Dorsolateral prefrontal cortex (tissue), 122 donors: ENCODE measurements at places on chromosomes 16 and 17.

DNA sequence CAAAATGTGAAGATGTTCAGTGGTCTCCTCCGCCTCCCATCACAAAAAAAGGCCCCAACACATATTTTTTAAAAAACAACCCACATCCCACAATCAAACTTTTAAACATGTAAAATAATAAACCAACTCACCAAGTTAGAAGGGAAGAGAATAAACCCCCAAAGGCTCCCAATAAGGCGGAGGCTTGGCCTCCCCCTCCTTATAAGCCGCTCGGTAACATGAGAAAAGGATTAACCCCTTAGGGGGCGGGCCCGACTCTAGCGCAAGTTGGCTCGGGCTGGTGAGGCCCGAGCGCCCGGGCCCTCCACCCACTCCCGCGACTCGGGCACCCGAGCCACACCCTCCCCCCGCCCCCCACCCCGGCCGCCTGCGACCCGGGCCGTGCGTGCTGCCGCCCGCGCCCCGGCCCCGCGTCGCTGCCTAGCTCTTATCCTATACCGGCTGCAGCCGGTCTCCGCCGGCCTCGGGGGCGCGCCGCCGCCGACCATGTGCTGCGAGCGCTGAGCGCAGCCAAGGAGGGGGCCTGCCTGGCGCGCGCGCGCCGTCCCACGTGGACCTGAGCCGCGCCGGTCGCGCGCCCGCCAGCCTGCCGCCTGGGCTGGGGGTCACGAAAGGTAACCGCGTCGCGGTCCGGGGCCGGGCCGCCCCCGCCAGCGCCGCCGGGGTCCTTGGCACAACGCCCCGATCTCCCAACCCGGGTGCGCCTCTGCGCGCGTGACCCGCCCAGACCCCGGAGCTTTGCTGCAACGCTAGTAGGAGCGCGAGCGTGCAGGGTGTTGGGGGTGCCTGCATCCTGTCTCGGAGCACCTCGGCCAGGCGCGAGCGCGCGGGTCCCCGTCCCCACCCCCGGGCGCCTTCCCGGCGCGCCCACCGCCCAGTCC is at the start of the genes ARSG and SLC16A6:
ARSG (plus strand) TSS at position 541 of the 881 bp plus-strand sequence. CDS start 15,999 bp downstream, outside the sequence.
SLC16A6 (minus strand) TSS at position 173 of the 881 bp plus-strand sequence. CDS start 12,807 bp downstream, outside the sequence.
- DNase-seq, result peak; percentile 57

DNA sequence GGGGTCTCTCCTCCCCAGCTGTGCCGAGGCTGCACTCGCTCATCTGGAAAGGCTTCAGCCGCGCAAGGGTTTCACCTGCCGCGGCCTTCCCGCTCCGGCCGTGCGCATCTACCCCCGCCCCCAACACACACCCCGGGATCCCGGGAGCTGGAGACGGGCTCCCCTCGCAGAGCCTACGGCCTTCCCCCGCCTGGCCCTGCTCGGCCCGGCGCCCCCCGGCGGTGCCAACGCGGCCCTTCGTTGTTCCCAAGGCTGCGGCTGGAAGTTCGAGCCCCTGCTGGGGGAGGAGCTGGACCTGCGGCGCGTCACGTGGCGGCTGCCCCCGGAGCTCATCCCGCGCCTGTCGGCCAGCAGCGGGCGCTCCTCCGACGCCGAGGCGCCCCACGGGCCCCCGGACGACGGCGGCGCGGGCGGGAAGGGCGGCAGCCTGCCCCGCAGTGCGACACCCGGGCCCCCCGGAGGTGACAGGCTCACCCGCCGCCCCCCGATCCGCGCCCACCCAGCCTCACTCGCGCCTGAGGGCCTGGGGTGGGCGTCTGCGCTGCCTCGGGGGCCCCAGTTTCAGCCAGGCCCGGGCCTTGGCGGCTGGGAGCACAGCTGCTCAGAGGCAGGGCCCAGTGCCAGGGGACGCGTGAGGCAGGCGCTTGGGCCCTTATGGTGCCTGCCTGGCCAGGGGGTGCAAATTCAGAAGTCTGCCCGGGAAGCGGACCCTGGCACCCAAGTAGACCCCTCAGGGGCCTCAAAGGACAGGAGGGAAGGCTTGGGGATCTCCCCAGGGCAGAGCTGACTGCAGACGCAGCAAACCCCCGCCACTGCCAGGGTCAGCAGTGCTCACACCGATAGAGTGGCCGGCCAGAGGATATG is 11.2 kb downstream of the GALK1 start:
- DNase-seq, result peak; percentile 70

GRCh38 chr17:32936186-32936893 is 8.4 kb downstream of the TMEM98 start:
- DNase-seq, result no peak

GRCh38 chr16:26606381-26607150 is 460.2 kb upstream of the C16orf82 start:
- no peak for DNase-seq

GRCh38 chr17:21173543-21173942 is 40.4 kb downstream of the TMEM11 start:
- no peak for DNase-seq

DNA sequence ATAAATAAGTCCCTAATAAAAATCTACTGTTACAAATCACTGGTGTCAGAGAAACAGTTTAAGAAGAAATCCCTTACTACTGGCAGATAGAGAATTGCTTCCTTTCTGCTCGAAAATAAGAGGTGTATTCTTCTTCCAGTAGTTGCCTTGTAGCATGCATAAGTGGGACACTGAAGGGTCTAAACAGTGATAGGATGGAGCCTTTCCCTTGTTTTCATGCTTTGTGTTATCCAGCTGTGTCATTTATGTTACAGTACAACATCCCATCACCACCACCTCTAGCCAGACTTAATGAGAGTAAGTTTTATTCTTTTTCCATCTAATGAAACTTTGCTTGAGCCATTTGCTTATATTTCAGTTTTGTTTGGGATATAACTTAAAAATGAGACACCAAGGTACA is 54.3 kb downstream of the NLK start:
- DNase-seq, result no peak

- DNase-seq, result no peak
These were observed 231.2 kb downstream of the FOXL1 start for GRCh38 chr16:86809458-86809955.

DNA sequence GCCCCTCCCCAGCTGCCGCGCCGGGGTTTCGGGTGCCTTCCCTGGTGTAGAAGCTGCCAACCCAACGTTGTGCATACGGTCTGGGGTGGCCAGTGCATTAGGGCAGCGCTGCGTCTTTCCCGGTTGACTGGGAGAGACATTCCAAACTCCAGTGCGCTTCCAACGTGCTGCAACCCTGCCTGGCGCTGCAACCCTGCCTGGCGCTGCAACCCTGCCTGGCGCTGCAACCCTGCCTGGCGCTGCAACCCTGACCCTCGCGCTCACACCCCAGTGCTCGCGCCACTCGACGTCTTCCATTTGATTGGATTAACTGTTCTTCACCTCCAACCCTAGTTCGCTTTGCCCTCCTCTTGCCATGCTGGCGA is 488 bp upstream of the HAP1 start:
- DNase-seq, result no peak

DNA sequence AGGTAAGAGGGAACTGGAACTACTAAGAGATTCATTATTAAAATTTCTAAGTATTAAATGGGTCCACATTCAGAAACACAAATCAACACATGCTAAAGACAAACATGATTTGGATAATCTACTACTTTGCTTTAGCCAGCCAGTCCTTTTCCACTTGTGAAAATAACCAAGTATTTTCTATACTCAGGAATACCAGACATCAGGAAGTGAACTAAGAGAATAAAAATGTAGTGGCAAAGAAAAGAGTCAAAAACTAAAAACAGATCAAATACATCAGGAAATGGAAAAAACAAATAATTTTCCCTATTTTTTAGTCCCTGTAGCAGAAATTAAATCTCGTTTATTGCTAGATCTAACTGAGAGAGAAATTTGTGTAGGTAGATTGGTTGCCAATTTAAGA is 78.0 kb downstream of the MYO1D start:
- DNase-seq, result no peak

DNA sequence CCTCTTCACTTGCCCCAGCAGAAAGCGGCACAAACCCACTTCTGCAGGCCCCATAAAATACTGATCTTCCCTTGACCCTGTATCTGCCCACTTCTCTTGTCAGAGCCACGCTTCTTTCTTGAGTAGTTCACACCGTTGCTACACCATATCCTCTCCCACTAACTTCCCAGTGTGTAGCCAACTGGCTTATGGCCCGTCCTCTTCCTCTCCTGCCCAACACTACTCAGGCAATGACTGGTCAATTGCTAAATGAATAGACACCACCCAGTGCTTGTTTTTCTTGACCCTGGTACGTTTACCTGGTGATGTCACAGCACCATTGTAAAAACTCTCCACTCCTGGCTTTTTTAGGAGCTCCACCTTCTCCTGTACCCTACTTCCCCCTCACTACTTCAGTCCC is 86.9 kb downstream of the NDEL1 start:
- DNase-seq, result no peak

GRCh38 chr17:64540118-64540776 is 33.5 kb downstream of the CEP95 start:
- DNase-seq, result no peak

- no peak for DNase-seq
These were observed 10.4 kb upstream of the CDH13 start for GRCh38 chr16:82616356-82616755.

DNA sequence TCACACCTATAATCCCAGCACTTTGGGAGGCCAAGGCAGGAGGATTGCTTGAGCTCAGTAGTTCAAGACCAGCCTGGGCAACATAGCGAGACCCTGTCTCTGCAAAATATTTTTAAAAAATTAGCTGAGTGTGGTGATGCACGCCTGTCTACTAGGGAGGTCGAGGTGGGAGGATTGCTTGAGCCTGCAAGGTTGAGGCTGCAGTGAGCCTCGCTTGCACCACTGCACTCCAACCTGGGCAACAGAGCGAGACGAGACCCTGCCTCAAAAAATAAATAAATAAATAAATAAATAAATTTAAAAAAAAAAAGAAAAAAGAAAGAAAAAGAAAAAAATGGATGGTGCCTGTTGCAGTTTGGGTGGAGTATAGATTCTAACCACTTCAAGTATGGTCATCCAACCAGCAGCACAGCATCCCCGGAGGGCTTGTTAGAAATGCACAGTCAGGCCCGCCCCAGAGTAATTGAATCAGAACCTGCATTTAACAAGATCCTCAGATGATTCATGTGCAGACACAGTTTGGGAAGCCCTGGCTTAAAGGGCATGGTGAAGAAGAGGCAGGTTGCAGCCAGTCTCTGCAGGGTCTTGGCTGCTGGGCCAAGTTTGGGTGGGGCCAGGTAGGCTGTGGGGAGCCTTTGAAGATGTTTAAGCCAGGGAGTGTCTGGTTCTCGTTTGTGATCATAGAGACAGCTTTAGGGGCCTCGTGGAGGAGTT is 40.8 kb downstream of the MRC2 start:
- DNase-seq, result no peak

GRCh38 chr16:79982361-79982760 is 381.8 kb upstream of the MAF start:
- no peak for DNase-seq

DNA sequence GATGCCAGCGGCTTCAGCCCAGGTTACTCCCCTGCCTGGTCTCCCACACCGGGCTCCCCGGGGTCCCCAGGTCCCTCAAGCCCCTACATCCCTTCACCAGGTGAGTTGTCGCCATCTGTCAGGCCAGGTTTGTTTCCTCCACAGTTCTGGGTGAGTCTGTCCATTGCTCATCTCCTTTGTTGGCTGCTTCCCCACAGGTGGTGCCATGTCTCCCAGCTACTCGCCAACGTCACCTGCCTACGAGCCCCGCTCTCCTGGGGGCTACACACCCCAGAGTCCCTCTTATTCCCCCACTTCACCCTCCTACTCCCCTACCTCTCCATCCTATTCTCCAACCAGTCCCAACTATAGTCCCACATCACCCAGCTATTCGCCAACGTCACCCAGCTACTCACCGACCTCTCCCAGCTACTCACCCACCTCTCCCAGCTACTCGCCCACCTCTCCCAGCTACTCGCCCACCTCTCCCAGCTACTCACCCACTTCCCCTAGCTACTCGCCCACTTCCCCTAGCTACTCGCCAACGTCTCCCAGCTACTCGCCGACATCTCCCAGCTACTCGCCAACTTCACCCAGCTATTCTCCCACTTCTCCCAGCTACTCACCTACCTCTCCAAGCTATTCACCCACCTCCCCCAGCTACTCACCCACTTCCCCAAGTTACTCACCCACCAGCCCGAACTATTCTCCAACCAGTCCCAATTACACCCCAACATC is 28.8 kb downstream of the POLR2A start:
- DNase-seq, result no peak

DNA sequence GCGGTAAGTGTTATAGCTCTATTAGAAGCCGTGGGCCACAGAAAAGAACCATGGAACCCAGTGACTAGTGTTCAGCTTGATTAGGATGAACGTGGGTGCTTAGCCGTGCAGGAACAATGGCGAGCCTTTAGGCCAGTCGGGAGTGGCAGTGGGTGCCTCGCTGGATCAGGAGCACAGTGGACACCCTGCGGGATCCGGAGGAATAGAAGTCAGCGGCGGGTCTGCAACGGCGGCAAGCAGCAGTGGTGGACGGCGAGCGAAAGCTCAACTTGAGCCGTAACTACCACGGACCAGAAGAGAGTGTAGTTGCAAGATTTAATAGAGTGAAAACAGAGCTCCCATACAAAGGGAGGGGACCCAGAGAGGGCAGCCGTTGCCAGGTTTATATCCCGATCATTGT is 37.3 kb upstream of the CDH15 start:
- DNase-seq, result no peak

GRCh38 chr17:57401556-57402488 is 145.5 kb downstream of the MSI2 start:
- DNase-seq, result no peak

DNA sequence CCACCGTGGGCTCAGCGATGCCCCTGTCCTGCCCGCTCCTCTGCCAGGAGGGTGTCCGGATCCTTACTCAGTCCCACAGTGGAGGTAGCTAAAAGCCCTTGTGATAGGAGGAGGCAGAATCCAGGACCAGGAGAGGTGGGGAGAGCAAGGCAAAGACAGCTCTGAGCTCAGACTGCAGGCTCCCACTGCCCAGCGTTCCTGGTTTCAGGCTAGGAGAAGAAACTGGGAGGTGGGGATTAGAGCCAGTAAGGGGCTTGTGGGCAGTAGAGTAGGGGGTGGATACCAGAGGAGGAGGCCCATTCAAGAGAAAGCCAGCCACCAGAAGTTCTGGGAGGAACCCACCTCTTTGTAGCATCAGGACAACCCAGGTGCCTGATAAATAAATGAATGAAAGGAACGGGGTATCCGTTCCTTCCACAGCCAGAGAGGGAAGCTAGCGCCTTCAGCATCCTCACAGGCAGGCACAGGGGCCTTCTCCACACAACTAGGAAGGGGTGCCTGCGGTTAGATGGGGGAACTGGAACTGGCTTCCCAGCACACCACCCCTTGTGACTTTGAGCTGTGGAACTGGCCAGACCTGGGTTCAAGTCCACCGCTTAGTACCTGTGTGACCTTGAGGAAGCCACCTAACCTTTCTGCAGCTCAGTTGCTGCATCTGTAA is 2.3 kb downstream of the IL21R start:
- no peak for DNase-seq

- DNase-seq, result no peak
These were observed 378.9 kb downstream of the PMP22 start for GRCh38 chr17:14886200-14886739.

GRCh38 chr16:22861580-22861979 is 47.6 kb downstream of the HS3ST2 start:
- DNase-seq, result no peak

GRCh38 chr17:28573040-28573380 is 1.7 kb upstream of the PIGS start:
- DNase-seq, result no peak
